ENCODE measurements at places on chromosomes 7 and 10.

GRCh38 chr10:84008878-84009277 is 130.4 kb upstream of the GHITM start:
- no peak for DNase-seq

DNA sequence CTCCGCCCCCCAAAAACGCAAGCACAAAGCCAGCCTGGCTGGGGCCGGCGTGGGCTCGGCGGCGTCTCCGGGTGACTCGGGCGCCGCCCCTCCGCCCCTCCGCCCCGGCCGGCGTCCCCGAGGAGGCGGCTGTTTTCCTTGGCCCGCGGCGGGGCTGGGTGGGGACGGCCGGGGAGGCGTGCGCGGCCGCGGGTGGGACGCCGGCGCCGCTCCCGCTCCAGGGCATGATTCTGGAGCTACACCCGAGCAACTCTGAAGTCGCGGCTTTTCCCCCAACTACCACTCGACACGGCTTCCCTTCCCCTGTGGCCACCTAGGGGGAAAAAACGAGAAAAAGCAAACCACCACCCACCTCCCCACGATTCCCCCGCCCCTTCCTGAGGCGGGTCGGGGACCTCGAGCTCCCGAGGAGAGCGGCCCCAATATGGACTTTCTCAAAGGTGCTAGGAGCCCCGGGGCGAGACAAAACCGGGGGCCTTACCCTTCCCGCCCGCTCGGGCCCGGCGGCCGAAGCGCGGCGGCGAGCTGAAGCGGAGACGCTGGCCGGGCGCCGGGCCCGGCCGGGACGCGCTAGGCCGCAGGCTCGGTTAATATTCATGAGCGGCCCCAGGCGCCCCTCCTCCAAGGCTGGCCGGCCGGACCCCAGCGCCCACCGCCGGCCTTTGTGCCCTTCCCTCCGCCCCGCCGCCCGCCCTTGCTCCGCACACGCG is 856 bp downstream of the ARHGAP21 start:
- peak; percentile 25 for DNase-seq

DNA sequence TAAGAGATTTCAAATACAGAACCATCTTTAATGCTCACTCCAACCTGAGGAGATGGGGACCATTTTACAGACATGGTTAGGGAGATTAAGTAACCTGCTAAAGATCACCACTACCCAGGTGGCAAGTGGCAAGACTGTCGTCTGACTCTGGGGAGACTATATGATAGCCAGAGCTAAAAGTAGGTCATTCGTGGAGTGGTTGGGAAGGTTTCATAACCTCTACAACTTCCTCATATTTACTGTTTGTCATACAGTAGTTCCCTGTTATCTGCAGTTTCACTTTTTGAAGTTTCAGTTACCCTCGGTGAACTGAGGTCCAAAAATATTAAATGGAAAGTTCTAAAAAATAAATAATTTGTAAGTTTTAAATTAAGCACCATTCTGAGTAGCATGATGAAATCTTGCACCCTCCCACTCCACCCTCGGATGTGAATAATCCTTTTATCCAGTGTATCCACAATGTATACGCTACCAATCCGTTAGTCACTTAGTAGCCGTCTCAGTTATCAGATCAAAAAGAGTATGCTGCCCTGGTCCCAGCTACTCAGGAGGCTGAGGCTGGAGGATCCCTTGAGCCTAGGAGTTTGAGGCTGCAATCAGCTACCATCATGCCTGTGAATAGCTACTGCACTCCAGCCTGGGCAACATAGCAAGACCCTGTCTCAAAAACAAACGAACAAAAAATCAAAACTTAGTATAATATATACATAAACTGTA is 14.9 kb upstream of the LGI1 start:
- no peak for DNase-seq

GRCh38 chr10:51034769-51035168 is 39.5 kb upstream of the PRKG1 start:
- DNase-seq = no peak

DNA sequence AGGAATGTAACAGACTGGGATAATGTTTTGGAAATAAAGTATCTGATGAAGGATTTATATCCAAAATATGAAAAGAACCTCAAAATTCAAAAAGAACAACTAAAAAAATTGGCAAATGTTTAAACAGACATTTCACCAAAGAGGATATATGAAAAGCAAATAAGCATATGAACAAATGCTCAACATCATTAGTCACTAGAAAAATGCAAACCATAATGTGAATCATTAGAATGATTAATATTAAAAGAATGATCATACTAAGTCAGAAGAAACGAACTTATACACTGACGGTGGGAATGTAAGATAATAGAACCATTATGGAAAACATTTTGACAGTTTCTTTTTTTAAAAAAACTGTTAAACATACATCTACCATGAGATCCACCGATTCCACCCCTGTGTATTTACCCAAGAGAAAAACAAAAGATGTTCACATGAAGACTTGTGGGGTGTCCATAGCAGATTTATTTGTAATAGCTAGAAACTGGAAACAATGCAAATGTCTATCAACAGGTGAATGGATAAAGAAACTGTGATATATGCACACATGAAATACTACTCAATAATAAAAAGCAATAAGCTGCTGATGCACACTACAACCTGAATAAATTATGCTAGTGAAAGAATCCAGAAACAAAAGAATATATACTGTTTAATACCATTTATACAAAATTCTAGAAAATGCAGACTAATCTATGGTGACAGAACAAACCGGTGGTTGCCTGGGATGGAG is 35.7 kb downstream of the PRKG1 start:
- DNase-seq = no peak

DNA sequence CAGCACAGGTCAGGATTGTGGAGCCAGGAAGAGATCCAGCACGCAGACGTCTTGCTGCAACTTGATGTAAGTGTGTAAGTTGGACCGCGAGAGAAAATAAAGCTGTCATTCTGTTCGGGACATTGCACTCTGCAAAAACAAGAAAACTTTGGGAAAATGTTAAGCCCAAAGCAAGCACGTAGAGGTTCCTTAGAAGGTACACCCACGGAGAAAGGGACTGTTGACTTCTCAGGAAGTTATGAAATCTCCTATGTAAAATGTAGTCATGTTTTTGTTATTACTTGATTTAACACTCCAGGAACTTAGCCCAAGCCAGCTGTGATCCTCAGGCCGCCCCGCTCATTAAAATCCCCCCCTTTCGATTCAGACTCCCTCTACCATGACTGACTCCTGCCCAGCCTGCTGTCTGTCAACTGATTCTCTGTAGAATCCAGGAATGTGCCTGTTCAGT is 196.1 kb upstream of the TCF7L2 start:
- no peak for DNase-seq

GRCh38 chr7:130297628-130298543 is 4.9 kb downstream of the CPA4 start:
- DNase-seq = no peak

DNA sequence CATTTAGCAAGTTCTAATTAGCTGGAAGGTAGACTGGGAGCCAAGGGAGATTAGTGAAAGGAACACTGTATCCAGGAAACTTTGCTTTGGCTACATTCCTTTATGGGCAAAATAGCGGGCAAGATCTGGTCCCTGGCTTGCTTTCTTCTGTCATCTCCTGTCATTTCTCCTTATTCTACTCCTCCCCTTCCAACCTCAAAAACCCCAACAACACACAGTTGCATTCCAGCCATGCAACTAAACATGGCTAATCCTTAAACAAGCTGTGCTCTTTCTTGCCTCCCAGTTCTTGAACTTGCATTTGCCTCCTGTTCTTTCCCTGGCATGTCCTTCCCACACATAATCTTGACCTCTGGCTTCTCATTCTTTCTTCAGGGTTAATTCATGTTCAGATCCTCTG is 59.5 kb upstream of the CDCA7L start:
- no peak for DNase-seq
